ENCODE measurements at places on chromosomes 2 and 18.

DNA sequence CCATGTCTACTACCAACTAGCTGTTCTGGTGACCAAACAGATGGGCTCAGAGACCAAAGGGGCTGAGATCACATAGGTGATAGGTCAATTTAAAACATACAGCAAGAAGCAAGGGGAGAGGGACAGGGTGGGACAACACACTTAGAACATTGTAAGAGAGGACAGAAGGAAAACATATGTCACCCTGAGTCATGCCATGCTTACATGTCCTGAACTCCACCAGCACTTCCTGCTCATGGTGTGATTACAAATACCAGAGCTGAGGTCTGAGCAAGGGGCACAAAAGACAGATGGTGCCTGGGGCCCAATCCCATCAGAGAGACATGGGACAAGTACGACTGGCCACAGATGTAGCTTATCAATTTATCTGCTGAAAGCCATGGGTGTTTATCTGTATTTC lies 28.7 kb upstream of the GALNT14 start:
- no peak for DNase-seq

DNA sequence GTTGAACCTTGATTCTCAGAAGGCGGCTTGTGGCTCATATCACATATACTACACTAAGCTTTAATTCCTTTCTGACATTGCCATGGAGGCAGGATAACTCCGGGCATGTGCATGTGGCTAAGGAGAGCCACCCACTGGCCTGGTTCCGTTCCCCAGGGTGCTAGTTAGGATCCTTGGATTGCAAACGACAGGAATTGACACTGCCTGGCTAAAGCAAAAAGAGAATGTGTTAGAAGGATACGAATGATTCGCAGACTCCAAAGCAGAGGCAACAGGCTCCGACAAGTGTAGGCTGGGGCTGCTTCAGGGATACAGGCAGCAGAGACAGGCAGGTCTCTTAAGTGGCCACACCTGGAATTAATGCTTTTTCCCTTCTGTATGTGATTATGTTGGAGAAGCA lies 71.4 kb upstream of the LYPD6B start:
- DNase-seq = no peak

DNA sequence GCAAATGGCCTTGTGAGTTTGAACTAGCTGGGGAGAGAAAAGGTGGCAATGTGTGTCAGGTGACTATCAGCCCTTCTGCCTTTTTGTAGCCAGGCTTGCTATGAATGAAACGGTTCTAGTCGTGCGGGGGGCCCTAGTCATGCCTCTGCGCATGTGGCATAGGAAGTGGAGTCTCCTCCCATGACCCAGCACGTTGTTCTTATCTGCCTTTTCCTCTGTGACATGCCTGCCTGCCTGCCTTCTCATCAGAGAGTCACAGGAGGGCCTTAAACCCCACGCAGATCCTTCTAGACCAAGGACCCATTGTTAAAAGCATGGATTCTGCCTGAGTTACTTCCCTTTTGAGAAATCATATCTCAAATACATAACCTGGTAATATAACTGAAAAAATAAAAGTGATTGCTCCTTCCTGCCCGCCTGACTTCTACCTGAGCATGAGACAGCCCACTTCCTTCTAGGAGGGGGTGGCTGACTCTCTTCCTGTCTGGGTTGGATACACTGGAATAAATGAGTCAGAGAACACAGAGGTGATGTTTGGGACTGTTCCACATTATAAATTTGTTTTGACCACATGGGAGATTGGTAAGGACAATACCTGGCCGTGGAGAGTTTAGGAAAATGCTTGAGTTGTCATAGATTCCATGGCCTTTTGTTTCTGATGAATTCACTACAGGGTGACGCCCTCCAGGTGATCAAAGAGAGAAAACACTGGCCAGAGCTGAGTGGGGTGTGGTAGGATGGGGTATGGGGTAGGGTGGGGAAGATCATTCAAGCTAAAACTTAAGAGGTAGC lies 49.8 kb downstream of the FBLN7 start:
- DNase-seq = no peak

GRCh38 chr2:114222344-114222743 lies 220.1 kb upstream of the DPP10 start:
- no peak for DNase-seq

GRCh38 chr18:60732143-60732542 lies 359.6 kb upstream of the MC4R start:
- DNase-seq = no peak

DNA sequence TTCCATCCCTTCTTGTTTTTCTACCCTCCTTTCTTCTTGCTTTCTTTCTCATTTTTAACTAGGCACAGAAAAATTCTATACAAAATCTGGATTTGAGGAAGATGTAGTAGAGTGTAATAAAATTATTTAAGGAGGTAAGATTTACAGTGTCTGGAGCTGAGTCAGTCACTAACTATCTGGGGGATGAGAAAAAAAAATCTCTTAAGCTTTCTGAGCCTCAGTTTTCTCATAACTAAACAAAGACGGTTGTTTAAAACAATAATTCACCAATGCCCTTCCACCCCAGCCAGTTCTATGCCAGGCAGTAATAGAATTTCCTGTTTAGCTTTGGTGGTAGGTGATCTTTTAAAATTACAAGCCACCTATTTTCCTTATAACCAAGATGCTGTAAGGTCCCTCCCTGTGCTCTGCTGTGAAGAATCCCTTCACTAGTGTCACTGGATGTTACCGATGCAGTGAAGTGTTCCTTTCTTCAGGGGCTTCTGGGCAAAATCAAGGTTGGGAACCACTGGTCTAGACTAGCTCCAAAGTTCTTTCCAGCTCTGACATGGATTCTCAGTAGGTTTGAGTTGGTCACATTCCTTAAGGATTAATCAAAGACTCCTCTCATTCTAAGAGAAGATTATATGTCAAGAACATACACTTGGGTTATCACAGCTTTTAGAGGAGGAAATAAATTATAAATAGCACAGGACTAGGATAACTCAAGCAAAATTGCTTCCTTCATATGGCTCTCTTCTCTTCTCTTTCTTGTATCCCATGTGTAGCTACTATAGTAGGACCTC lies 289.0 kb downstream of the CDH2 start:
- DNase-seq = no peak

GRCh38 chr18:45057955-45058600 lies 377.4 kb downstream of the SETBP1 start:
- DNase-seq = no peak

- no peak for DNase-seq
Measured at GRCh38 chr2:204425821-204426220, 119.5 kb upstream of the PARD3B start.

DNA sequence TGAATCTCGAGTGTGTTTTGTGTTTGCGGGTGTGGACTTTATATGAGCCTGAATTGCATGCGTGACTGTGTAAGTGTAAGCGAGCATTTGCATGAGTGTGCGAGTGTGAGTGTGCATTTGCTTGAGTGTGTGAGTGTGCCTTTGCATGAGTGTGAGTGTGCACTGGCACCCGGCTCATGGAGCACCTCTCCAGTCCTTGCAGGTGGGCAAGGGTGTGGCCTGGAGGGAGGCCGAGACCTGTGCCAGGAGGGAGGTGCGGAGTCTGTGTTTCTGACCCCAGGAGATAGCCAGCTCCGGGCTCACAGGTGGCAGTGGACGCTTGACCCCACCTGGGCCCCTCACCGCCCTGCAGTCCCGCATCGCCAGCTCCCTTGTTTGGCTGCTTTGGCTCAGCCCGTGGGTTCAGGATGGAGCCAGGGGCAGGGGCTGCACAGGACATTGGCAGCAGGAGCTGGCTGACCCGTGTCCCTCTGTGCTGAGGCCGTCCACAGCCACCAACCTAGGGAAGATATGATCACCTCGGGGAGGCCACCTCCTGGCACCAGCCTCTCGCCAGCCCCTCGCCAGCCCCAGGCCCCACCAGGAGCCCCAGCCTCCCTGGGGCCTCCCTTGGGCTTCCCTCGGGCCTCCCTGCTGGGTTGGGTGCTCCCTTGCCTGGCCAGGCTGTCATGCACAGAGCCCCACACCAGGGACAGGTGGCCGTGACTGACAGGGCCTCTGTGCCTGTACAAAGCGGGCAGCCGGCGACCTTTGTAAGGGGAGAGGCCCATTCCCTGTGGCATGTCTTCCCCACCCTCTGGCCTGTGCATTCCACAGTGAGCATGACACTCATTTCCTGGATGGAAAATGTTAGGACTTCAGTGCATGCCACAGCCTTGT lies 81.6 kb downstream of the PTGR3 start:
- no peak for DNase-seq

DNA sequence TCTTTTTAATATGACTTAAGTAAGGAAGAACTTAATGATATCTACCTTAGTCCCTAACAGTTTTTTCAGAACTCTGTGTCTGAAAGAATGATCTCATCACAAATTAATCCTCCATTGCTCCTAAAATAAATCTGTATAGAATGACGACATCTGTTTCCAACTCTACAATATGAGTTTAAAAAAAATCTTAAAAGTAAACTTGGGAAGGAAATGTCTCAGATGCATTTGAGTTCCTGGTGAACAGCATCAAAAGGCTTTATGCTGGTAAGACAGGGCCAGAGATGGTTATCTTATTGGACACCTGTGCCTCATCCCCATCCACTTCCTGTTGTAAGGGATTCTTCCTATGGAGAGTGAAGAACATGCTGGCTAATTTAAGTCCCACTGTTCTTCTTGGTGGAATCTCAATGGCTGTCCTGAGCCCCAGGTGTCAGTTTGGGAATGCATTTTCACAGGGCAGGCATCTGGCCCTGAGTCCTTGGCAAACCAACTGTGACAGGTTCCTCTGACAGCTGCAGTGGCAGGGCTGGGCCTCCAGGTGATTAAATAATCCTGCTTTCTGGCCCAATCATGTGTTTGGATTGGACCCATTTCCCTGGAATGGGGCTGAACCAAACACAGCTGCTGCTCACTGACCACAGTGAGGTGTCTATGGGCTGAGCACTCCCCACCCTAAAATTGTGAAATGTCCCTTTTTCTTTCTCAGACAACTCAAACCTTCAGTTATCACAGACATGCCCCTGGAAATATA lies 12.9 kb upstream of the NCKAP5 start:
- peak; percentile 87 for DNase-seq

- no peak for DNase-seq
Measured at GRCh38 chr2:103121106-103121505, 359.3 kb downstream of the TMEM182 start.

DNA sequence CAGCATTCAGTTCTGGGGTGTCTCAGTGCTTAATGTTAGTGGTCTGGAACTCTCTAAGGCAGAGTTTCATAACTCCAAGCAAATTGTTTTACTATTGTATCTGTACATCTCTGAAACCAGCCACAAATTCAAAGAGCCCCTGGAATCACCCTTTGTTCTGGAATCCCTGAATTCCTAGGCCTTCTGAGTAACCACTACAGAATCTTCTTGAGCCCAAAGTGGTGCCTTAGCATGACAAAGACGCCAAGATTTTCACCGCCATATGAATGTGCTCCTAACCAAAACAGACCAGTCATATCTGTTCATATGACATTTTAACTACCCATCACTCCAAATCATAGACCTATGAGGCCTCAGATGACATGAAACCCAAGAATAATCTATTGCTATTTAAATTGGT lies 668.1 kb downstream of the EPHA4 start:
- no peak for DNase-seq

DNA sequence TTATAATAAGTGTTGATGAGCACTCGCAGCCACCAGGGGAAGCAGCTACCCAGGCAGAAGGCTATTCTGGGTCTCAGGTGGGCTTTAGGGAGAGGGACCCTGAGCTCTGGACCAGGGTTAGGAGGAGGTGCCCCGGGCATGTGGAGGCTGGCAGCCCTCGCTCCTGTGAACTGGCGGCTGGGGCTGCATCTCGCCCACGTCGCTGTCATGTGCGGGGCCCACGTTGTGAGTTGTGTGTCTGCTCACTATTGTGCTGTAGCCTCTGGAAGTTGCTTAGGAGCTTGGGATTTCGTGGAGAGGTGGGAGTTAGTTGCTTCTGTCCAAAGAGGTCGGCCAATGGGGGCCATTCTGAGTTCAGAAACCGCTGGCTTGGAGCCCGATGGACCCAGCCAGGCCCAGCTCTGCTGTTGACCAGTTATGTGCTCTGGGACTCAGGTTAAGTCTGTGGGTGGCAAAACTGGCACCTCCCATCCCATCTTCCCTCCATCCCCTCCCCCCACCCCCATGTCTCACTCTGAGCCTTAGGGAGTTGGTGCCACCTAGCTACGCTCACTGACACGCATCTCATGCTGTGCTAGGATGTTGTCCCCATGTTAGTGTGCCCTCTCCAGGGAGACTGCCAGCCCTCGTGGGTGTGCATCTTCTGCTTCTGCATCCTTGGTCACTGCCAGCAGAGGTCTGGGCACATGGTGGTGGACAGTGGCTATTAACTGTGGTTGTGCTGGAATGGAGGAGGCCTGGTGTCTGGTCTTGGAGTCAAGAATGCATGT lies 18.5 kb downstream of the RRM2 start:
- DNase-seq = no peak

DNA sequence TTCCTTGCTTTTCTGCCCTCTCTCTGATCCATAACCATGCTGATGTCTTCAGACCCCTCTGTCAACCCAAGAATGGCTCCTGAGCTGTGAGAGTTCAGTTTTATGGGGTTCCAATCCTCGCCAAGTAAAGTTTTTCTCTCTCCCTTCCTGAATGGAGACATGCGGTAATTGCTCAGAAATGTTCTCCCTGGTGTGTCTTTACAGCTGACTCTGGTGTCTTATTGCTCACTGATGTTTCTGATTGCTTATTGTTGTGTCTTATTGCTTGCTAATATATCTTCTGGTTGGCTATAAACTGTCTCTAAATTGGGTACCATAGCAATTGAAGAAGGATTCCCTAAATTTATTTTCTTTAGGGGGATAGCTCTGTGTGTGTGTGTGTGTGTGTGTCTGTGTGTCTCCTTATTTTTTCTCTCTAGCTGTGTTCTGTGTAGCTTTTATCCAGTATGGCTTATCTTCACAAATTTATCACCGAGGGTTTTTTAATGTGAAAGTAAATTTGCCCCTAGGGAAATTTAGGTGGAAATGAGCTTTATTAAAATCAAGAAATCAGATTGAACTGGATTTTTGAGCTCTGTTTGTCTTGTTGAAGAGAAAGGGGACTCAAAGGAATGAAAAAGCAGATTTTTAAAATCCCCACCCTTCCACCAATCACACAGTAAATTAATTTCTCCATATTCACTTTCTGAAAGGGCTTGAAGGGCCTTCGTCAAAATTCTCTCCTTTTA lies 19.5 kb downstream of the MGAT5 start:
- no peak for DNase-seq

GRCh38 chr2:213885485-213885884 lies 525.4 kb upstream of the VWC2L start:
- no peak for DNase-seq

GRCh38 chr18:24659827-24660720 lies 199.6 kb downstream of the HRH4 start:
- DNase-seq = peak; percentile 46

GRCh38 chr18:45660746-45661145 lies 45.5 kb downstream of the SLC14A2 start:
- no peak for DNase-seq

GRCh38 chr18:41745166-41746049 lies 209.6 kb upstream of the PIK3C3 start:
- DNase-seq = peak; percentile 65

- no peak for DNase-seq
Measured at GRCh38 chr2:130785466-130786055, 30.2 kb downstream of the AMER3 start.

- DNase-seq = no peak
Measured at GRCh38 chr18:43869451-43870008, 592.2 kb upstream of the SYT4 start.
